ENCODE measurements at places on chromosomes 1 and 21.

- DNase-seq = peak; percentile 60
These were observed at the start of gene KIAA0319L for GRCh38 chr1:35557118-35557610. Gene KIAA0319L, minus strand, starts transcription at chr1:35557403. Its CDS starts 2,912 bp downstream, at chr1:35554491.

DNA sequence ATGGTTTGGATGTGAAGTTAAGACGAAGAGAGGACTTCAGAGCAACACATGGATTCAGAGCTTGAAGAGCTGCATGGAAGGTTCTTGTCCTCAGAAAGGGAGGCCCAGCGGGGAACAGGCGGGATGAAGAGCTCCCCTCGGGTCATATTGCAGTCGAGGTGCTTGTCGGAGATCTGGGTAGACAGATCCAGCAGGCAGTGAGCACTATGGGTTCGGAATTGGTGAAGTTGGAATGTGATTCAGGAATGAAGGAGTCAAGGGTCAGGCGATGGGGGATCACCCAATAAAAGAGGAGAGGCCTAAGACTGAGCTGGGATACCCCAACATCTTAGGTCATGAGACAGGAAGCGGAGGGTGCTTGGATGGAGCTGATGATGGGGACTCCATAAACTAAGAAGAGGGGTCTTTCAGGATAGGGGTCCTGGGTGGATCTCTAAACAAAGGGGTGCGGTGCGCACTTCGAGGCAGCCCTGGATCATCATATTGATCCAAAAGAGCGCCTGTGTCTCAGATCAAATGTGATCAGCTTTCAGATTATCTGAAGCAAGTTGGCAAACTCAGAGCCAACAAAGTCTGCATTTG is 176.3 kb upstream of the VAMP3 start:
- no peak for DNase-seq

GRCh38 chr1:53507116-53507820 is 48.1 kb downstream of the DMRTB1 start:
- DNase-seq = no peak

DNA sequence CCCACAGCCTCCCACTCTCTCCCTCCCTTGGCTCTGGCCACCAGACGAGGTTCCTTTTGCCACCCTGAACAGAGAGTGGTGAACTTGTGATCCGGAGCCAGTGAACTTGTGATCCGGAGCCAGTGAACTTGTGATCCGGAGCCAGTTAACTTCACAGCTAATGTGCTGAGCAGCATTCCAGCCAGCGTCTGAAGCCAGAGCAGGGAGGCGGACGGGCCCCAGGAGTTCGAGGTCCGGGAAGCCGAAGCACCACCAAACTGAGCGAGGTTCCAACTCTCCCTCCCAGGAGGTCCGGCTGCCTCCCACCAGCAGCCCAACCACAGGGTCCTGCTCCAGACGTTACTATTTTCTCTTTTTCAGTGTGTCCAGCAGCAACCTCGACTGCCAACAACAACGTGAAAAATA is 85.8 kb downstream of the SYF2 start:
- DNase-seq = no peak

DNA sequence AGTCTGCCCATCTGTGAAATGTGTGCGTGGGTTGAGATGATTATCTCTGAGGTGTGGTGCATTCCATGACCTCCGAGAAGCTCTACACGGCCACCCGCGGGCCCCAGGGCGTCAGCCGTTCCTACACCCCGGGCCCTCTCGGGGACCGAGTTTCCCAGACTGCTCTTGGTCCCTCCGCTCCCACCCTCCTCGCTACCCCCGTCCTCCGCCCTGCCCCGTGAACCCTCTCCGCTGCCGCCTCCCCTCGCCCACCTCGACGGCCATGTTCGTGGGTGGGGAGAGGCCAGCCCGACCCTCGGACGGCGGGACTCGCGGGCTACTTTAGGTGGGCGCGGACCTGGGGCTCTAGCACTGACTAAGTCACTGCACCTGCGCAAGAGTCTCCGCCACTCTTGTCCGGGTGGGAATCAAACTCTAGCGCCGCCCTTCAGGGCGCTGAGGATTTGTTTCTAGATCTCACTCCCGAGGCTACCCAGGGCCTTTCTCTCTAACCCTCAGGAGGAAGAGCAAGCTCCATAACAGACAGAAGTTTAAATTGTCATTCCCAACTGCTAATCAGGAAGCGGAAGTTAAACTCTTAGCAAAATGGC is 47.7 kb upstream of the VWA5B1 start:
- DNase-seq = no peak

GRCh38 chr1:49597436-49597835 is 426.3 kb downstream of the AGBL4 start:
- DNase-seq = no peak

DNA sequence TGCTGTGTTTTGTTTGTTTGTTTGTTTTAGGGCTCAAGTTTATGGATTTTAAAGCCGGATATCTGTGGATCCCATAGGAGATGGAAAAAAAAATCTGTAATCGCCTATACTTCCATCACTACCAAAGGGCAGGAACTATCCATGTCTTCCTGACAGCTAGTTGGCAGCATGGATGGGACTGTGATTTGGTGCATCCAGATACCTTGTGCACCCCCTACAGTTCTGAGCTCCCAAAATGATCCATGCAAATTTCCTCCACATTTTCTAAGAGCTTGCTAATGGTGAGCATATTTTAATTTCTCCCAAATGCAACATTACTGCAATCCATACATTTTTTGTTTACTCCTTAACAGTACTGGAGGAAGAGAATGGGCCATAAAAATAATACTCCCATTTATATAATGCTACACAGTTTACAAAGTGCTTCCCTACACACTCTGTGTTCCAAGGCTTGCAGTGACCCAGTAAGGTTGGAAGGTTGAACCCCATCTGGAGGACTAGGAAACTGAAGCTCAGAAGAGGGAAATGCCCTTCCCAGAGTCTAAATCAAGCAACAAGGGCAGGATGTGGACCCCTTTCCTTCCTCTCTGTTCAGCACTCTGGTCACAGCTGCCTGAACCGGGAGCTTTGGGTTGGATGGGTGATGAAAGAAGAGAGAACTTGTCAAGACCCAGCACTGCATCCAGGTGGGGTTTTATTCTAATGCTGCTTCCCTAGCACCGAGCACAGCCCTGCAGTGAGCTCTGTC is 48.0 kb downstream of the CAPN8 start:
- DNase-seq = no peak

DNA sequence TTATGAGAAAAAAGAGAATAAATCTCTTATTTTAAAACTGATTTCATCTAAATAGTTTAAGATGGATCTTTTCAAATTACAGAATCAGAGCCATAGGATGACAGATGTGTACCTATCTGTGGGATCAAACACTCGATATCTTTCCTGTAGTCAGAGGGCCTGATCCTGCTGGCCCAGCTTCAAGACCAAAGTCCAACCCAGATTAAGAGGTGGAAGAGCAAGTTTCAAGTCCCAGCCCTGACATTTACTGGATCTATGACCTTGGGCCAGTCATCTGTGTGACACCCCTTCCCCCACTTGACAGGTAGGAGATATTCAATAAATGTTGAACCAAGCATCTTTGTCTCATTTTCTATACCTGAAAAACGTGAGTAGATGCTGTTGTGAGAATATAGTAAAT is 140.7 kb downstream of the FAM78B start:
- no peak for DNase-seq

DNA sequence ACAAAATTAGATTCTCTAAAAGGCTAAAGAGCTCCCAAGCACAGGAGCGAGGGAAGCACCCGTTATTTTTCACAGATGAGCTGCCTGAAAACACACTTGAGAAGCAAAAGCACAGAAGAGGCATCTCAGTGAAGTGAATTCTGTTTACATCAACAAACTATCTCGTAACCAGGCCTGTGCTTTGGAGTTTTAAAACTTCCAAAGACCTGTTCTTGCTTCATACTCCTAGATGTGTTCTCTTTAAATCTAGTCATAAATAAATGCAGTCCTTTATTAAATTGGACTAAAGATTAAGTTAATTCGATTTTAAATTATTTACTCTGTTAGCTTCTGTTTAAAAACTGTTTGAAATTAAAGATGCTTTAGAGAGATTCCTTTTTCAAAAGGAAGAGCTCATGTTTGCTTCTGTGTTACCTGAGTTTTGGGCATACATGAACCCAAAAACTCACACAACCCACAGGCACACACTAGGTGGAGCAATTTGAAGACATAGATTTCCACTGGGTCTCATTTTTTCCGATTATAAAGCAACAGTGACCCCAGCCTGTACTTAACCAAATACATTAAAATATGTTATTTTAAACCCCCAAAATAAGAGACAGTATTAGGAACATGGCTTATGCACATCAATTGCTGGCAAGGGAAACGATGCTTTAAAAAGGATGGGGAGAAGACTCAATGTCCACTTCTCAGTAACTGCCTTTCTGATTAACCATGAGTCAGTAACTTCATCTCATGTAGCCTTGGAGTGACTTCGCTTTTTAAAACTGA is 648.2 kb downstream of the SMYD3 start:
- no peak for DNase-seq

GRCh38 chr1:184533049-184533448 is 146.2 kb downstream of the C1orf21 start:
- DNase-seq = no peak

- no peak for DNase-seq
These were observed 786.6 kb downstream of the ADGRL2 start for GRCh38 chr1:82587371-82587770.

GRCh38 chr1:116794804-116795481 is 40.7 kb downstream of the CD2 start:
- no peak for DNase-seq

DNA sequence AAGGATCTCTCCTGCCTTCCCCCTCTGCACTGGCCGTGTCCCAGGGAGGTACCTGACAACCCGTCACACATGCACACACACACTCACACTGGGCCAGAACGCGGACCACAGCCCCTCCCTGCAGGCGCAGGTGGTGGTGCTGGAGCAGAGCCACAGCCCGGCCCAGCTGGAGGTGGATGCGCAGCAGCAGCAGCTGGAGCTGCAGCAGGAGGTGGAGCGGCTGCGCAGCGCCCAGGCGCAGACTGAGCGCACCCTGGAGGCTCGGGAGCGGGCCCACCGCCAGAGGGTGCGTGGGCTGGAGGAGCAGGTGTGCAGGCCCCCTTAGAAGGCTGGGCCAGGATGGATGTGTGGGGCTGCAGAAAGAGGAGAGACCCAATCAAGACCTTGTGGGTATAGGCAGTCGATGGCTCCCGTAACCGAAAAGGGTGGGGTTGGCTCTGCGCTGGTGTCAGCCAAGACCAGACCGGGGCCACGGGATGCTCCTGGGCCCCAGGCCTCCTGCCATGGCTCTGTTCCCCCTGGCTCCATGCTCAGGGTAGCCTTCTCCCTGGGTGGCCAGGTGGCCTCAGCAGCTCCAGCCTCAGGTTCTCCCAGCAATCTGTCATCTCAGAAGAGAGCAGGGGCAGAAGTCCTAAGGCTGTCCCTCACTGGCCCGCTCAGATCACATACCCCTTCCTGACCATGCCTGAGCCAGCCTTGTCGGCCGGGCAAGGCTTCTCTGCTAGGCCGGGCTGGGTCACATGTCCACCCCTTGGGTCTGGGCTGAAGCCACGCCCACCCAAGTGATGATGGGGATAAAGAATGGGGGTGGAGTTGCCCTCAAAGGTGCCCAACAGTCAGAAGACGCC is 8.9 kb downstream of the MFAP2 start:
- DNase-seq = no peak

DNA sequence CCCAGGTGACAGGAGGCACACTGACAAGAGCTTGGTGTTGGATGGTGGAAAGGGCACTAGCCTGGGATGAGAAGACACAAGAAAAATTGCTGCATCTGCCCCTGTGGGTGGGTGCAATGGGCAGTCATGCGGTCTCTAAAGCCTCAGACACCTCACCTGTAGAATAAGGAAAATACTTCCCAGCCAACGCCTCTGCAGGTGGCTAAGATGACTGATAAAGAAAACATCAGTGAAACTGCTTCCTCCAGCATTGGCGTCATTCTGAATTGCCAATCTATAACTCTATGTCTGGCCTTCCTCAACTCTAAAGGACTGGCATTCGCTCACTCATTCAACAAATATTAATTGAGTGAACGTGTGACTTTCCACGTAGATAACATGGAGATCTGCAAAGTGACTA is 100.4 kb upstream of the F3 start:
- DNase-seq = no peak

DNA sequence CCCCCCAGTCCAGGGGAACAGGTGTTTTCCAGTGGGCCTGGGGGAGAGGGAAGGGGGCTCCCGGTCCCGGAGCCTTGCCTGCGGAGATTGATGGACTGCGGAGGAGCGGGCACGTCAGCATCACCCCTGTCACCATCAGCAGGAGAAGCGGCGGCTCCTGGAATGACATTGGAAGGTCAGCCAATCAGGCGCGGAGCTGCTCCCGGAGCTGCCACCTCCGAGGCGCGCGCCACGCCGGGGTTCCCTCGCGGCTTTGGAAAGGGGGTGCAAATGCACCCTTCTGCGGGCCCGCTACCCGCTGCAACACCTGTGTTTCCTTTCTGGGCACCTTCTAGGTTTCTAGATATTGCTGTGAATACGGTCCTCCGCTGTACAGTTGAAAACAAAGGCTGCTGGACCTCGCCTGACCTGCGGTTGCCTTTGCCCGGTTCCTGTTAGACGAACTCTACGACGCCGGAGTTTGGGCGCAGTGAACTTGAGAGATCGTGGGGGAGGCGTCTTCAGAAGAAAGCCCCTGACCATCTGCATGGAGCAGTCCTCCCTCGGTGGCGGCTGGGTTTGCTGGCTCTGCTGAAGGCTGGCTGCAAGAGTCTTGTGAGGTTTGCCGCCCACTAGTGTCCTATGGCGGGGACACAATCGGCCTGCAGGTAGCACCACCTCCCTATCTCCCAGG is 5.3 kb downstream of the DSCAM start:
- DNase-seq = peak; percentile 6

- no peak for DNase-seq
These were observed 3.4 kb upstream of the UMODL1 start for GRCh38 chr21:42067531-42068255.
